ENCODE measurements at places on chromosomes 6 and 20. TPM values are rescaled to one million over a fixed set of nuclear protein-coding genes. Genes with fewer than 3 reads are reported as not detected.

- no peak for DNase-seq
These were observed 26.1 kb upstream of the SH3BGRL2 start for GRCh38 chr6:79605061-79605460.

DNA sequence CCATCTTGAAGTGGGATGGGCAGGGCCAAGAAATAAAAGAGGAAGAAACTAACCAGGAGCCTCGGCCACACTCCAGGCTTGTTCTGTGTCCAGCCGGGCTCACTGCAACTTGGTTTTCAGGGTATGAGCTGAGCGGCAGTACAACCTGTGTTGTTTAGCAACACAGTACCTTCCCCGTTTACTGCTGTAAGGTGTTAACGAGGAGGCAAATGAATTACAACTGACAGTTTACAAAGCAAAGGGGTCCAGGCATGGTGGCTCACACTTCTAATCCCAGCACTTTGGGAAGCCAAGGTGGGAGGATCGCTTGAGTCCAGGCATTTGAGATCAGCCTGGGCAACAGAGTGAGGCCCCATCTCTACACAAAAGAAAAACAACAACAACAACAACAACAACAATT is 481.3 kb upstream of the SULF2 start:
- no peak for DNase-seq

GRCh38 chr6:161459008-161459615 is 185.3 kb upstream of the AGPAT4 start:
- no peak for DNase-seq

DNA sequence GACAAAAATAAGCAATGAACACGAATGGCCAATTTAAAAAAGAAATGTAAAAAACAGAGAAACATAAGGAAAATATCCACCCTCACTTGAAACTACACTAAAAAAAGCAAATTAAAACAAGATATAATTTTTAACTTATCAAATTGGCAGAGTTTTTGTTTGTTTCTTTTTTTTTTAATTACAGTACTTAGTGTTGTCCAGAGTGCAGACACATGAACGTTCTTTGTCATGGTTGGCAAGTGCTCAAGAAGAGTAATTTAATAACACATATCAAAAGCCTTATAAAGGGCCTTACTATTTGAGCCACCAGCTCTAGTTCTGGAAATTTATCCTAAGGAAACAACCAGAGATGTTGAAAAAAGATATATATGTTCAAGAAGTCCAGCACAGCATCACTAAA is 142.3 kb downstream of the ATXN1 start:
- no peak for DNase-seq

GRCh38 chr6:13461805-13462204 is 25.6 kb downstream of the GFOD1 start:
- no peak for DNase-seq

- DNase-seq, result no peak
These were observed 7.2 kb upstream of the ACSS1 start for GRCh38 chr20:25065072-25065624.

DNA sequence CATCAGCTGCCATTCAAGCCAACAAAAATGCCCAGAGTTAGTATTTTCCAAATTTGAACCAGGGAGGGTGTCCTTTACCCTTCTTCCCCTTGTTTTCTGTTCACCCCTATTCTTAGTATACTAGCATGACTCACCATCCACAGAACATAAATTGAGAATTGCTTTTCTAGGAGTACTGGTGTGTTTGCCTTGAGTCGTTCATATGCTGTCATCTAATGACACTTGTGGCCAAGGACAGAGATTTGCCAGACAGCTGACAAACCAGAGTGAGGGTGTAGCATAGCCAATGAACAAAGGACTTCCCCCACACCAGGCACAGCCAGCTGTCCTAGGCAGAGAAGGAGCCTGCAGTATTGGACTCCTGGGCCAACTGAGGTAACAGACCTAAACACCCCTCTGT is 62.2 kb downstream of the FILIP1 start:
- no peak for DNase-seq

DNA sequence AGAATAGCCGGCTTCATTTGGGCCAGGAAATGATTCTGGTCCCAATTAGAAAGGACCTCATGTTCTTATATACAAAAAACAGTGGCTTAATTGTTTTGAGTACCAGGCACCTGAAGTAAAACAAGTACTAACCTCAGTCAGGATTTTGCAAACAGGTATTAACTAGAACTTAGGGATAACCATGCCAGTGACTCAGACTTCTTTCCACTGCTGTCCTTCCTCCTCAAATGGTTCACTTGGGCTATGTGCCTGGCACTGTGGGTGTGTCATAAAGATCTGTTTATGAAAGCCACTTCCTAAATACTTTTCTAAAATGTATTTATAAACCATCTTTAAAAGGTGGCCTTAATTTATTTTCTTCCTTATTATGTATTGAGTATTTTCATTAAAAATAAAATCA is 10.7 kb downstream of the CLDN20 start:
- DNase-seq, result no peak

DNA sequence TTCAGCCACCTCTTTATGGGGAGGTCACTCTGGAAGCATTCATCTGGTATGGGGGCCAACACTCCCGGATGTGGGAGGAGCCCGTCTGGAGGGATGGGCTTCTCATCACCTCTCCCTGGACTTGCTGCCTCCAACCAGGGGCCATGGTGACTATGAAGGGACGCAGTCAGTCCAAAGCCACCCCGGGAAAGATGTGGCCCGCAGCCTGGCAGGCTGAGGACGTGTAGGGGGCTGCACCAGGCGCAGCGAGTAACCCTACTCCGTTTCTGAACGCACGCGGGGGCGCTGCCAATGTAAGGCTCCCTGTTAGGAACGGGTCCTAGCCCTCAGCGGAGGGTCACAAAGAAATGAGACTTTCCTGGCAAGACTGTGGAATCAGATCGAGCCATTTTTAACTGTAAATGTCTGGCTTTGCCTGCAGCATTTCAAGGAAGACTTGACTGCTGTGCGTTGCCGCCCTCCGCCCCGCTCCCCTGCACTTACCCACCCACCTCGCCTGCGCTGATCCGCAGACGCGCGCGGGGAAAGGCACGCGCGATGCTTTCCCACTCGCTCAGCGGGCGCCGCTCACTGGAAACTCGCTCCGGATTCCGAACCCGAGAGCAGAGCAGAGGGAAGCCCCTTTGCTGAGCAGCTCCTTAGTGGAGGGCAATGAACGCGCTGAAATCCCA is 55.1 kb downstream of the IL20RA start:
- DNase-seq, result no peak

DNA sequence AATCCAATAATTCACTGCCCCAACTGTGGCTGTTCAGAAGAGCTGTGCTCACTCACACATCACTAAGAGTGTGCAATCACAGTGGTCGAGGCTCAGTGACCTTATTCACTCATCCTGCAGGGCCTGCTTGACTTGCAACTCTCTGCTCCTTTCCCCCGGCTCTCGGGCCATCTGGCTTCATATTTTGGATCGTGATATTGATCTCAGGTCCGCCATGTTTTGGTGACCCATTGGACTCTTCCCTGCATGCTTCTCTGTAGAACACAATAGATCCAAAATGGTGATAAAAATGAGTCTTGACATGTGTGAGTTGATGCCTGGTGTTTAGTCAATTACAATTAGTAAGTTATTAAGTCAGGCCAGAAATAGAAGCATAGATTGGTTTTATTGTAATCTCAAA is 313.9 kb upstream of the SOX4 start:
- no peak for DNase-seq

CD93 gene
- total RNA-seq, result 0.07 TPM

NPBWR2 gene
- total RNA-seq, result not detected

OLIG3 gene
- total RNA-seq, result not detected

CYB5R4 gene
- 24.0 TPM for total RNA-seq

ZNF391 gene
- total RNA-seq, result 1.1 TPM

NOTCH4 gene
- total RNA-seq, result 0.81 TPM

PRL gene
- total RNA-seq, result not detected

TCF21 gene
- total RNA-seq, result 0.20 TPM

HMGA1 gene
- total RNA-seq, result 2,459 TPM
